ENCODE measurements at places on chromosomes 1 and 21.

GRCh38 chr1:116008656-116009390, 32.5 kb downstream of the SLC22A15 start:
- no peak for DNase-seq

DNA sequence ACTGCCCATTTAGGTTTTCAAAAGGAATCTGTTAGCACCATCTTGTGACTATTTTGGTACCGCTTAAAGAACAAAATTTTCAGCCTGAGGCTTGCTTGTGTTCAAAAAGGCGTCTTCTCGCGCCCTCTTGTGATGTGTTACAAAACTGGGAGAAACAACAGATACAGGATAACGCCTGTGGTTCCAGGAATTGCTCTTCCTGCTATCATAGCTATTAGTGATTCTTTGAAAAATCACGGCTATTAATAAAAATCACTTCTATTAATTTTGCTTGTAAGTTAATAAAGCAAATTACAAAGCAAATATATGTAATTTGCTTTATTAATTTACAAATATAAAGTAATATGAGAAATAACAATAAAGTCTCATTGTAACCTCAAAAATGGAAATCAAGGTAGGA, 82.2 kb upstream of the ABCD3 start:
- DNase-seq, result no peak

GRCh38 chr1:19512545-19512944, 27.2 kb upstream of the CAPZB start:
- no peak for DNase-seq

DNA sequence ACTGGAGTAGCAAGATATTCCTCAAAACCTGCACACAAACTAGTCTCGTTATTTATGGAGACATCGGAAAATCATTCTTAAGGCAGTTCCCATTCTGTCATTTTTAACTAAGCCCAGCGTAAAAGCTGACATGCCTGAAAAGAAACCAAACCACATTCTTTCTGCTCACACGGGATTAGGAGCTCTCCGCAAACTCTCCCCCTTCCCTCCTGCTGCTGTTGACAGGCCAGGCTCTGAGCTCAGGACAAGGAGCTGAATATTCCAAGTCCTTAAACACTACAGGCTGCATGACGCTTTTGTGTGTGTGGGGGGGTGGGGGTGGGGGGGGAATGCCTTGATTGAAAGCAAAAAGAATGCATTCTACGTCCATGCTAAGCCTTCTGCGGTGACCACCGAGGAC, 5.2 kb downstream of the OLIG1 start:
- no peak for DNase-seq

DNA sequence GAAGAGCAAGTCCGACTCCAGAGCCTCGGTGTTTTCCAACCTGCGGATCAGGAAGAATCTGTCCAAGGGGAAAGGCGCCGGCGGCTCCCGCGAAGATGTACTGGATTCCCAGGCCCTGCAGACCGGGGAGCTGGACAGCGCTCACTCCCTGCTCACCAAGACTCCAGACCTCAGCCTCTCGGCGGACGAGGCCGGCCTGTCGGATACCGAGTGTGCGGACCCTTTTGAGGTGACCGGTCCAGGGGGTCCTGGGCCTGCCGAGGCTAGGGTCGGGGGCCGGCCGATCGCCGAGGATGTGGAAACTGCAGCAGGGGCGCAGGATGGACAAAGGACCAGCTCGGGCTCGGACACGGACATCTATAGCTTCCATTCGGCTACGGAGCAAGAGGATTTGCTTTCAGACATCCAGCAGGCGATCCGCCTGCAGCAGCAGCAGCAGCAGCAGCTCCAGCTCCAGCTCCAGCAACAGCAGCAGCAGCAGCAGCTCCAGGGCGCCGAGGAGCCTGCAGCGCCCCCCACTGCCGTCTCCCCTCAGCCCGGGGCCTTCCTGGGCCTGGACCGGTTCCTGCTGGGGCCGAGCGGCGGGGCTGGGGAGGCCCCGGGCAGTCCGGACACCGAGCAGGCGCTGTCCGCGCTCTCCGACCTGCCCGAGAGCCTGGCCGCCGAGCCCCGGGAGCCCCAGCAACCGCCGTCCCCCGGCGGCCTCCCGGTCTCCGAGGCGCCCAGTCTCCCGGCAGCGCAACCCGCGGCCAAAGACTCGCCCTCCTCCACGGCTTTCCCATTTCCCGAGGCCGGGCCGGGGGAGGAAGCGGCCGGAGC, 827 bp downstream of the FMN2 start:
- no peak for DNase-seq

GRCh38 chr21:14495075-14495474, 51.0 kb downstream of the SAMSN1 start:
- DNase-seq, result no peak

DNA sequence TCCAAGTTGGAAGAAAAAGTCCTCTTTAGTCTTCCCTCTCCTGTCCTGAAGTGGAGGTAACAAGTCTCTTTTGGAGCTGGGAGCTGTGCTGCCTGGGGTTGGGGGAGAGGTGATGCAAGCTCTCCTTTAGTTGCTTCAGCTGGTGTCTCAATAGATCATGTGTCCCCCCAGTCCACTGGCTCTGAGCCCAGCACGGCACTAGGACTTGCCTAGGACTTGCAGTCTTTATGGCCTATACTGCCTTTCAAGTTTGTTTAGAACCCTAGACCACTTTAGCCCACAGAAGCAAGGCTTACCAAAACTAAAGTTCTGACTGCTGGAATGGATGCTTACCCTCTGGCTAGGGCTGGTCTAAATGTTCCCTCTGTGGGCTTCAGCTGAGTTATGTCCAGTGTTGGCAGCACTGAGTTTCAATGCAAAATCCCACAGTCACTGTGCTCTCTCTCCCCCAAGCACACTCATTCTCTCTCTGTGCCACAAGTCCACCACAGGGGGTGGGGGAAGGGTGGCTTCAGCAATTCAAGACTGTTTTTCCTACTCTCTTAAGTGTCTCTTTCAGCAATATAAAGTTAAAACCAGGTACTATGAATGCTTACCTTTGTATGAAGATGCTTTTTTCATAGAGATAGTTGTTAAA, 185.0 kb downstream of the DNAH14 start:
- DNase-seq, result no peak

Measured in D721Med (cell line).